ENCODE measurements at places on chromosomes 5 and 9.

GRCh38 chr9:13513716-13514444 is 234.4 kb upstream of the MPDZ start:
- DNase-seq: no peak

GRCh38 chr5:180281706-180282105 is 10.2 kb downstream of the MAPK9 start:
- no peak for DNase-seq

- DNase-seq: no peak
Measured at GRCh38 chr9:6405371-6405770, 7.6 kb upstream of the UHRF2 start.

GRCh38 chr9:70551396-70551795 is 136.9 kb upstream of the KLF9 start:
- DNase-seq: no peak

- DNase-seq: no peak
Measured at GRCh38 chr5:988322-988721, 20.3 kb upstream of the NKD2 start.

Data from anterior cingulate cortex (tissue), 58 donors.